ENCODE measurements at places on chromosomes 2 and 18.

DNA sequence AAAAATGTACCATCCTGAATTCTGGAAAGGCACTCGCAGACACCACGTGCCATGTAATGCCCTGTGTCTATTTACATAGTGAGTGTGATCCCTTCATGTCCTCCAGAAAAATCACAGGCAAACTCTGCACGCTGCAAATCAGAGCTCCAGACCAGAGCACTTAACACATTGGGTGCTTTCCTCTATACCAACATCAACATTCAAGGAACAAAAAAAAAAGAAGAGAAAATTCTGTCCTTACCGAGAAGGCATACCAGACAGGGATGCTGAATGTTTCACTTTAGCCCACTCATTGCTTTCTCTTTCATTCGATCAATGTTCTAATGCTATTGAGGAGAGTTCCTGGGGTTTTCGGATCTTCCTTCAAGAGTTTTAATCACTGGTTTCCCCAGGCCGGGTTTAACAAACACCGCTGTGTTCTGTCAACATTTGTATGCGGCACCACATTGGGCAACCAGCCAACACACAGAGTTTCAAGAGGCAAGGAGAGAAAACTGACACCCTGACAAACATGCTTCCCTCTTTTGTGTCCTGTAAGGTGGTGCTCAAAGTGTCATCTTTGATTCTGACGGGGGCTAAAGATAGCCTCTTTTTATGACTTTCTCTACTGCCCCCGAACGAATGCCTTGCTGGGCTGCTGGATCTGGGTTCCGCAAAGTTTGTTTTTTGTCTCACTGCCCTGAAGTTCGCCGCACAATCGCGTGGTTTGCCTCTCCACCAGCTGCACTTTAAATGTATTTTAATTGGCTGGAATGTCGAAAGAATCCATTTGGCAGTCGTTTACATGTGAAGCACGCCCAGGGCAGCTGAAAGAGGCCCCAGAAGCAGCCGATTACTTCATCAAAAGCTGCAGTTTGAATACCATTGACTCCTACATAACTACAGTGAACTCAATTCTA is 106.4 kb upstream of the NCKAP5 start:
- no peak for DNase-seq

DNA sequence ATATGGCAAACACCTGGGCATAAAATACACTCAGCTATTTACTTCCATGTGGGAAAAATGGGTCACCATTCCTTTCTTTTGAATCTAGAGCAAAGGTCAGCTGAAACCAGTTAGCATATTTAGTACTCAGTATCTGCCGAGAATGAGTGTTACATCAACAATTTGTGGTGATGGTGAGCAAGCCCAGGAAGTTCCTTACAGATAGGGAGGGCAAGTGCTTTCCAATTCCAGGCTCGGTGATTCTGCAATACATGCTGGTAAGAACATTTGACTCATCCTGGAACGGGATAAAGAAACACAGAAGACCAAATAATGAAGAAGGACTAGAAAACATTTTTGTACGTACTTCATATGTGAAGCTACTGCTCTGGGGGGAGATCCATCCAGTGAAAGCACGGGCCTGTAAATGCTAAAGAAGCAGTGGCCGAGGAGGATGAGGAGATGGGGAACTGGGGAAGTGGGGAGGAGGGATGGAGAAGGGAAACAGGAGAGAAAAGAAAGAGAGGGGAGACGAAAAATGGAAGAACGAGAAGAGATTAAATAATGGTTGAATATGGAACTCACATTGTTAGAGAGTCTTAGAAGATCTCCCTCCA is 251.9 kb downstream of the TTC32 start:
- no peak for DNase-seq

DNA sequence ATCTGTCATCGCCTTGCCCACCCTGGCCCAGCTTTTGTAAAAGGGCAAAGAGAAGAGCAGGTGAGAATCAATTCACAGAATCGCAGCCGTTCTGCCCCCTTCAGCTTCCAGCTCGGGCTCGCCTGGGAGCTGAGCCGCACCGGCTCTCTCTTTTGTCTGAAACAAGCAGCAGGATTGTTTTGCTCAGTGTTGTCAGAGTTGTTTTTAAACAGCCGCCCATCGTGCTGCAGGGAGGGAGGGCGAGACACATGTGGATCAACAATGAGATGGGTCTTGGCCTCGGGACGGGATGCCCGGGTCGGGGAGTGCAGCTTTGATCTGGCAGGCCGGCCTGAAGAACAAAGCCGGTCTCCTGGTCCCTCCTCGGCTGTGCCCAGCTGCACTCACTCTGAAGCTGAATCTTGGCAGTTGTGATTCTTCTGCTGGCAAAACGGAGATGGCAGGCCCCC is 39.7 kb upstream of the HDAC4 start:
- DNase-seq = no peak

DNA sequence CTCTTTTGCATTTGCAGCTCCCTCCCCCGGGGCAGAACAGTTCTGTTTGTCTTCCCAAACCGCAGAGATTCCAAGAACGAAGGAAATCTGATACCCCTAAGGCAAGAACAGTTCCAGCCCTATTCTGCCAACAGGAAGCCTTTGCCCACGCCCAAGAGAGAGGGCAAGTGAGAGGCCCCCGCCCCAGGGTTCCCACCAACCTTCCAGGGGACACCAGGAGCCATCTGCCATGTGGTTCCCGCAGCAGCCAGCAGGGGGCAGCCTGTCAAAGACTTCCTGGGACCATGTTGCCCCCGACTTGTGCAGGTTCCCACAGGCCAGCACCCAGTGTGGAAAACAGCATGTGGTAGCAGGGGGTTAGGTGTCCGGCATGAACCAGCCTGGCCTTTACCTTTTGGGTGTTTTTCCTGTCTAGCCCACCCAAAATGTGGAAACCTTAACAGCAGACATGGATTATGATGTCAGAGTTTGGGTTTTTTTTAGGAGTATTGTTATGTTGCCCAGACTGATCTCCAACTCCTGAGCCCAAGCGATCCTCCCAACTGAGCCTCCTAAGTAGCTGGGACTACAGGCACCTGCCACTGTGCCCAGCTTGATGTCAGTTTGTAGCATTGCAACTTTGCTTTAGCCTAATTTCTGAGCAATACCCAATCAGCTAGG is 21.7 kb upstream of the EFHD1 start:
- DNase-seq = no peak

DNA sequence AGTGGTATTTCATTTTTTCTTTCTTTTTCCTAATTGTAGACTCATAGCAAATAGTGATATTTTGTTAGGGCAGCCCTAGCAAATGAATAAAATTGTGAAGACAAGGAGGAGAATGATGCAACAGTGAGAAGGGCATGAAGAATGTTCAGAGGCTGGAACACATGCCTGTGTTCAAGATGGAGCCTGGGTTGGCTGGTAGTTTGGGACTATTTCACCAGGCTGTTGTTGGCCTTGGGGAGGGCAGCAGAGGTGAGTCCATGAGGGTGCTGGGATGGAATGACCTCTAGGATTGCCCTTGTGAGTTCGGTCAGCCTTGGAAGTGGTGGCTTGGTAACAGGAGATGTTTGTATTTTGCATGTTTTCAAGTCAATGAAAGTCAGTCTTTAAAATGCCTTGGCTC is 10.1 kb upstream of the CDC42EP3 start:
- DNase-seq = no peak

- no peak for DNase-seq
Measured at GRCh38 chr2:110124939-110125691, 9.5 kb upstream of the MALL start.
